Lower leg skin (tissue), 4 donors: ENCODE measurements at places on chromosomes 4 and X. TPM values are rescaled to one million over a fixed set of nuclear protein-coding genes. Genes with fewer than 3 reads are reported as not detected.

Gene TSPAN6
- 20.1 TPM for total RNA-seq

Gene TCEAL7
- 1.8 TPM for total RNA-seq

Gene ABCG2
- total RNA-seq: 3.6 TPM

Gene MAGEE1
- total RNA-seq: 3.7 TPM

Gene ALAS2
- not detected for total RNA-seq

Gene ADH1A
- total RNA-seq: not detected

Gene CORIN
- total RNA-seq: 3.0 TPM

Gene CCDC120
- 36.6 TPM for total RNA-seq

Gene TRAM1L1
- total RNA-seq: 3.6 TPM

DNA sequence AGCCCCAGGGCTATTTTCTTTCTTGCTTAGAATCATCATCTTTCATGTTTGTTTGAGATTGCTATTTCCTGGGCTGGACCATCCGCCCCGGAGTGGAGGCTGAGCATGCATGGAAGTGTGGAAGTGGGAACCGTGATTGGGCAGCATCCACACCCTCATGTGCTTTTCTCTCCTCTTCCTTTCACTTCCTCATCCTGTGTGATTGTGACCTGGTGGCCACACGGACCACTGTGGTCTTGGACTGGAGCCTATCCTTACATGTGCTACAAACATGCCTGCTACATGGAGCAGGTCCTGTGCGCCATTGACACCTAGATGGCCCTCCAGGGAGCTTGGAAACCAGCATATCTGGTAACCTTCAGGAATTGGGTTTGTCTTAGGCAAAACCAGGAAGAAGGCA lies 175.9 kb upstream of the LCORL start:
- no peak for DNase-seq

DNA sequence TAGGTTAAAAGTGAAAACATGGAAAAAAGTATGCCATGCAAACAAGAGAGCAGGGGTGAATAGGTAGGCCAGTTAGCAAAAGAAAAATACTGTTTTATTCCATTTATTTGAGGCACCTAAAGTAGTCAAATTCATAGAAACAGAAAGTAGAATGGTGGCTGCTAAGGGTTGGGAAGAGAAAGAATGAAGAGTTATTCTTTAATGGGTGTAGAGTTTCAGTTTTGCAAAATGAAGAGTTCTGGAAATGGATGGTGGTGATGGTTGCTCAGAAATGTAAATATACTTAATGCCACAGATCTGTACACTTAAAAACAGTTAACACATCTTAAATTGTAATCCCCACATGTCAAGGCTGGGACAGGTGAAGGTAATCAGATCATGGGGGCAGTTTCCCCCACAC lies 29.7 kb downstream of the PARM1 start:
- no peak for DNase-seq

- DNase-seq: no peak
Observed at GRCh38 chr4:172517391-172517790, 651.2 kb upstream of the GALNT7 start.

- no peak for DNase-seq
Observed at GRCh38 chr4:183987987-183988392, 82.9 kb downstream of the STOX2 start.

DNA sequence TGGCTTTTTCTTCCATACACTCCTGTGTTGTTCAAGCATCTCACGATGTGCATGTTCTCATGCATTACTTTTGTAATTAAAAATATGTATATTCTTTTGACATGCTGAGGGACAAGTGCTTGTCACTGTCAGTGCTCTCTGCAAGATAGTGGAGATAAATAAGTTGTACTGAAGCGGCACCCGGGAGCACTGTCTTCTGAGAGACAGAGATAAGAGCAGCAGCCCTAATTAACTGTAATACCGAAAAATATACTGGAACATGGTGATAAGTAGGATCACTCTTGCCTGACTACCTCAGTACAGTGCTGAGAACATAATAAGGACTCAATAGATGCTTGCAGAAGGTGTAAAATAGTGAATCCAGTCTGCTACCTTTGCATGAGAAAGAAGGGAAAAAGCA lies 9.4 kb upstream of the GPR173 start:
- DNase-seq: no peak

DNA sequence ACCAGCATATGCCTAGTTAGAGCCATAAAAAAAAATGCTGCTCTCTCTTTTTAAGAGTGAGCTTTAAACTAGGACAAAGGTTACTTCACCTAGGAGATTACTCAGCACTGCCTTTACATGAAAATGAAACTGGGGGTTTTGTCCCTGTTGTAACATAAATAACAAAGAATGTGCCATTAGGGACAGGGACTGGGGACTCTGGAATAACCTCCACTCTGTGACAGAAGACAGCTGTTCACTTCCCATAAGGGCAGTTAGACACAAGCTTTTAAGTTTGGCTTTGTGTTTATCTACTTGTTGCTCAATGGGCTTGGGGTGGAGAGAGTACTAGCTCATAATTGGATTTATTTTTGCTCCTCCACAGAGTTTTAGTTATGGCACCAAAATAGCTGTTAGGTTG lies 11.9 kb downstream of the ENPEP start:
- DNase-seq: no peak

DNA sequence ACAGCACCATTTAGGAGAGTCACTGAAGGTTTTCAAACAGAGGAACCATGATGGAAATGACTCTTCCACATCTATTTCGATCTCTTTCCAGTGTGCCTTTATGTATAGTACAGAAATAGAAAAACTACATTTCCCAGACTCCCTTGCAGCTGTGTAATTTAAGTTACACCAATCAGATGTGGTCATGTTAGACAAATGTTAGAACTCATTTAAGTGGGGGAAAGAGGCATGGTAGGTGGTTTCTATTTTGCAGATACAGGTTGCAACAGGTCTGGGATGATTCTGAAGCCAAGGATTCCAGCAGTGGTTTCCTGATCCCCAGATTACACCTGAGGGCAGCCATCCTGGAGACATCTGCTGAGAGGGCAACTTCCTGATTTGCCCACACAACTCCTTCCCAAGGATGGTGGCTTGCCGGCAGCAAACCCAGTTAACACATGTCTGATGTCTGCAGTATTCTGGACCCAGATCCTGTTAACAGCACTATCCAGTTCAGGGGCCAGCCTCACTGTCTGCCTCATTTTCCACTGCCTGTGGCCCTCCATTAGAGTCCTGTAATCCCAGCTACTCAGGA lies 38.7 kb upstream of the PDK3 start:
- DNase-seq: no peak

DNA sequence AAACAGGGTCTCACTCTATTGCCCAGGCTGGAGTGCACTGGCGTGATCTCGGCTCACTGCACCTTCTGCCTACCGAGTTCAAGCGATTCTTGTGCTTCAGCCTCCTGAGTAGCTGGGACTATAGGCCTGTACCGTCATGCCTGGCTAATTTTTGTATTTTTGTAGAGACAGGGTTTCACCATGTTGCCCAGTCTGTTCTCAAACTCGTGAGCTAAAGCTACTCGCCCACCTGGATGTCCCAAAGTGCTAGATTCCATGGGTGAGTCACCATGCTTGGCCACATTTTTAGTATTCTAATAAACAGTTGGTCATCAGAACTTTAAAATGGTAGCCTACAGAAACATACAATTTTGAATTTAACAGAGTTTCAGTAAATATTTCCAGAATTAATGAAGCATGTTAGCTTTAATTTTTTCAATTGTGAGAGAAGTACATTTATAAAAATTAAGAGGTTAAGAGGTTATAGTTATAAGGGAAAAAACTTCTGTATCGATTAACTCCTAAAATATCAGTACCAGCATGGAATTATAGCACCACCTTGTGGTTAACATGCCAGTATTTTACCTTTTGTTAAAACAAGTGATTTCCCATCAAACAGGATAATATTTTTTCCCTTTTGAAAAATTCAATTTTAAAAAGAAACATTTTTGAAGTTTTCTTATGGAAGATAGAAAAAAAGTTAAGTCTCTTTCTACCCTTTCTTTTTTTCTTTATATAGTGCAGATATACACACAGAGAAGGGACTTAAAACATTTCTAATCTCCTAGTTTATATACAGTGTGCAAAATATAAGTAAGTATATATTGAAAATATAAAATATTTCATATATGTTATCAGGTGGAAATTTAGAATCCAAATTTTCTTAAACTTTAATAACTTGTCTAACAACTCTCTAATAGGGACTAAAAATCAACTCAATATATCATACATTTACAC lies 35.4 kb downstream of the CEP44 start:
- no peak for DNase-seq

GRCh38 chr4:129526812-129527211 lies 430.9 kb downstream of the C4orf33 start:
- DNase-seq: no peak

DNA sequence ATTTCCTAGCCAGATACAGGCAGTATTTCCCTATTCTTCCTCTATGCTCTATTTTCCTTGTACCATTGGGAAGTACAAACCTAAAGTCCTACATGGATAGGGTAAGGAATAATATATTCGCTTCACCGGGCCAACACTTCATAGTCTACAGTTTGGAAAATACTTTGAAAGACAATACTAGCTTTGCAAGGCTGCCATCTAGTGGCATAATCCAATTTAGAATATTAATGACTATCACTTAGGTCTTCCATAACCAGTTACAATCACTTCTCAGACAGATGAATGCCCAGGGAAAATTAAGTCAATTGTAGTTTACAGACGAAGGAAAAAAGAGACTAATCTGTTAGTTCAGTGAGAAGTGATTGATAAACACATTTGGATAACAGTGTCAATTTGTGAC lies 141.0 kb upstream of the FAM47C start:
- DNase-seq: no peak

GRCh38 chrX:135652602-135653001 lies 60.8 kb upstream of the CT45A1 start:
- no peak for DNase-seq

DNA sequence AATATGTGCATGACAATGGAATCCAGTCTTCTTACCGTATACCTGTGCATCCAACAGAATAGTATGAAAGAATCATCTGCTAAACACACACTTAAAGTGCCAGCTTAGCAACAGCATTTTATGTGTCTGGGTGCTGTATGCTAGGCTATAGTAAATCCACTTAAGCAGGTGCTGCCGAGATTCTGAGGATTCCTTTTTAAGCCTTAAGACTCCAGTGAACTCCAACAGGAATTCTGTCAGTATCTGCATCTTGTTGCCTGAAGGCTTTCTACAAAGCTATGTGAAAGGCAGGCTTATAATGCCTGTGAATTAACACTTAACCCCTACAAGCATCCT lies 1076.4 kb upstream of the PABPC4L start:
- no peak for DNase-seq

- no peak for DNase-seq
Observed at GRCh38 chr4:150211799-150212445, 133.7 kb downstream of the DCLK2 start.

DNA sequence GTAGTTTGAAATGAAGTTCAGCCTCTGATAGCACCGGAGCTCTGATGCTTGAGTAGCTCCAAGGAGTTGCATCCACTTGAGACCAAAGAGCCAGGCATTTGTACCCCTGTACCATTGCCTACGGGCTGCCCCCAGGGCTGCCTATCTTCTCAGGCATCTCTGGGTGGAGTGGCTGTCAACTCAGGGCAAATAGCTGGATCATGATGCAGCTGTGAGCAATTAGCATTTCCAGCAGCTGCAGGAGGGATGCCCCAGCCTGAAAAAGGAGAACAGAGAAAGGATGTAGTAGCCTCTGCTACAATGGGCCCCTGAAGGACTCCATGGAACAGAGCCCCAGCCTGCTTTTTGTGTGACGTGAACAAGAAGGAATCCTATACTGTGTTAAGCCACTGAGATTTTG lies 492.6 kb downstream of the BCOR start:
- DNase-seq: no peak

GRCh38 chrX:133229361-133229760 lies 11.2 kb upstream of the TFDP3 start:
- DNase-seq: no peak

DNA sequence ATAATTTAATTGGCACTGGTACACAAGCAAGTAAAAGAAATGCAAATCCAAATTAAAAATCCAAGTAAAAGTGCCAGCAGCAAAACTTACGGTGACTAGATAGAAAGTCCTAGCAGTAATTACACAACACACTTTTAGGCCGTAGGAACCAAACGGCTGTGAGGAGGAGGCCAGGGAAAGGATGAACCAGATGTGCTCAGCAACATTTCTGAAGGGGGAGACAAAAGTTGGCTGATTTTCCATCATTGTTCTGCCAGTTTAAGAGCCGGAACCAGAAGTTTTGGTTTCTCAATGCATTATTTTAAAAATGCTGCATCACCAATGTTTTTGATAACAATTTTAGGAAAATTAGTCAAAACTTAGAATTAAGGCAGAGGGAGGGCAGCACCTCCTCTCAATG lies 68.7 kb upstream of the ENPP6 start:
- DNase-seq: no peak

GRCh38 chr4:144174401-144175067 lies 34.0 kb upstream of the GYPA start:
- no peak for DNase-seq

GRCh38 chr4:138392751-138393308 lies 150.7 kb upstream of the SLC7A11 start:
- no peak for DNase-seq

- DNase-seq: no peak
Observed at GRCh38 chrX:122787231-122787630, 396.8 kb upstream of the GRIA3 start.

DNA sequence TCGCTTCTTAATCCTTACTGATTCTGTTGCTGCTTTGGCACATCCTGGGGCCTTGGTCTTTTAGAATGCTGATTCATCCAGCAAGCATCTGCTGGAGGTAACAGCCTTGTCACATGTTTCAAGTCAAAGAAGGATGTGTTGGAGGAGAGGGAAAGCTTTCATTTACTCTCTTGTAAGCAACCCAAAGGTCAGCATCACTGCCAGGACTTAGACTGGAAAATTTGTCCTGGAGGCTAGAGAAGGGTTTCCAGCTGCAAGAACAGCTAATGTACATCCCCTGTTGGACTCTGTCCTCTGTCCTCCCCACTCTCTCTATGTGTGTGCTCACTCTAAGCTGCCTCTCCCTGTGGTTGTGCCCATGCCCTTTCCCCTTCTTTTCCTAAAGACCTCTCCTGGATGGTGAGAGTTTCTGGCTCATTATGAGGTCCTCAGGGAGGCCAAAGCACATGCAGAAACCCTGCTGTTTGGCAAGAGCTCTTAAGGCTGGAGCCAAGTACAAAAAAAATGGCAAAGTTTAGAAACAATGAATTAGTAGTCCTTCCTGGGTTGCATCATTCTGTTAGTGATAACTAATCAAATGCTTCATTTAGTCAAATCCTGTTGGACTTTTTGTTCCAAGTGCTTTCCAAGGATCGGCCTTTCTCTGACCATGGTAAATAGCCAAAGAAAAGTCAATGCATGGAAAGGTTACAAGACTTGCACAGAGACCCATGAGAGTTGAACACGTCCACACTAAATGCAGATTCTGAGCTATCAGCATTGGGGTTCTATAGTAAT lies 13.4 kb upstream of the SRPX start:
- peak; percentile 40 for DNase-seq

DNA sequence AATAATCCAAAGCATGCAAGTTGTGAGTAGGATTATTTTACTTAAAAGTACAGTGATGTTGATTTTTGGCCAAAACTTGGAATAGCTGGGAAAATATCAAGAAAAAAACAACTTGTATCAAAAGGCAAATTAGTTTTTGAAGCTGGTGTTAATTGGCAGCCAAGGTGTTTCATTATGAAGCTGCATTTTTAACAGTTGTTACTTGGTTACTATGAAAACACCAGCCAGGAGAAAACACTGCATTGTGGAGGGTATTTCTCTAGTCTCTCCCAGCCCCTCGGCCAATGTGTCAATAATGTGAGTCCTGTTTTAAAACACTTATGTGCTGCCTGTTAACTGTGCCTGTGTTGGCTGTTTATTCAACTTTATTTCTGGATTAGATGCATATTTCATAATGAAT lies 733.4 kb downstream of the ADGRL3 start:
- DNase-seq: no peak
